NCI-H1436 treated with DMSO at 0.1 percent for 48 hours (cell line): ENCODE measurements at places on chromosomes 11 and 22.

- no peak for DNase-seq
Measured at GRCh38 chr11:84501750-84502149, 1125.4 kb downstream of the DLG2 start.

DNA sequence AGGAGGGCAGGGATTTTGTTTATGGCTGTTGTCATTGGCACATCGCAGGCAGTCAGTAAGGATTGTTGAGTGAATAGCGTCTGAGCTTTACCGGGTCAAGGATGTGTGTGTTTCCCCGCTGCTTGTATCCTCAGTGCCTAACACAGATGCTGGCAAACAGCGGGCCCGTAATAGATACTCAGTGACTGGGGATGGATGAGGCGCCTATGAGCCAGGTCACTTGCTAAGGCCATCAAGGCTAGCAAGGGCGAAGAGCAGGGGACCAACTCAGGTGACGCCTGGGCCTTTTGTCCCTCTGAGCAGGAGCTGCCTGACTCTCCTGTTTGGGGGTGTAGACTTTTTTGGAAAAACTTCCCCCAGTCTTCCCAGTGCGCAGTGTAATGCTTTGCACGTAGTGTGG lies 118.1 kb downstream of the HIPK3 start:
- no peak for DNase-seq

GRCh38 chr22:49475253-49475652 lies 352.4 kb downstream of the BRD1 start:
- DNase-seq: no peak

GRCh38 chr11:68598816-68599653 lies 85.3 kb upstream of the GAL start:
- no peak for DNase-seq

- DNase-seq: no peak
Measured at GRCh38 chr11:62419314-62419929, 589 bp downstream of the SCGB1A1 start.

DNA sequence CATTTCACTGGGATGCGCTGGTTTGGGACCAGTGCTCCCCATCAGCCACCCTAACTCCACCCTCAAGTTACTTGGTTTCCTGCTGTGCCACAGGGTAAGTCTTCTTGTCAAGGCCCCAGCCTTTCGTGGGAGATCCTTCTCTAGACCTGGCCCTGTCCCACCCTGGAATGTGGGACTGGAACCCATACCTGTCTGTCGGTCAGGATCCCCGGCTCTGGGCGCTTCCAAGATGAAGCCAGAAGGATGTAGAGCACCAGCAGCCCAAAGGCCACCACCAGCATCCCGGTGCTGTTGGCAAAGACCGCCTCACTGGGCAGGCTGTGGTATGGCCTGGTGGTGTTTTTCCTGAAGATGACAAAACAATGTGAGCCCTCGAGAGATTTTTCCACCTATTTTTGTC lies 10.9 kb downstream of the CYB561A3 start:
- DNase-seq: no peak

GRCh38 chr22:21622919-21623647 lies 6.7 kb downstream of the YDJC start:
- DNase-seq: no peak
